Fibroblast of skin of scalp (primary cell): ENCODE measurements at places on chromosomes 13 and 19.

DNA sequence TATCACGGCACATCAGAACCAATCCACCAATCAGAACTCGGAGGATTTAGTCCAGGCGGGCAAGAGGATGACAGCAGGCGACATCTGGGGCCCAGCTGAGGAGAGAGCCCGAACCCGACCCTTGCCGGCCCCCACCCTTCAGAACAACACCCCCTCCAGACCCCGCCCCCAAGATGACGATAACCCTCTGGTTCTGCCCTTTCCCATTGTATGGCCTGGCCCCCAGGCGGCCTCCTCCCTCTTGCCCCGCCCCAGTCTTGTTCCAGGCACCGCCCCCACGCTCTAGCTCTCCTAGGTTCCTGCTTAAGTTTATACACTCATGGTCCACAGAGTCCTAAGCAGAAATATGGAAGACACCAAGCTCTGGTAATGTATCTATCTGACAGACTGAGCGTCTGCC is 2.8 kb upstream of the ZNF83 start:
- DNase-seq = no peak

DNA sequence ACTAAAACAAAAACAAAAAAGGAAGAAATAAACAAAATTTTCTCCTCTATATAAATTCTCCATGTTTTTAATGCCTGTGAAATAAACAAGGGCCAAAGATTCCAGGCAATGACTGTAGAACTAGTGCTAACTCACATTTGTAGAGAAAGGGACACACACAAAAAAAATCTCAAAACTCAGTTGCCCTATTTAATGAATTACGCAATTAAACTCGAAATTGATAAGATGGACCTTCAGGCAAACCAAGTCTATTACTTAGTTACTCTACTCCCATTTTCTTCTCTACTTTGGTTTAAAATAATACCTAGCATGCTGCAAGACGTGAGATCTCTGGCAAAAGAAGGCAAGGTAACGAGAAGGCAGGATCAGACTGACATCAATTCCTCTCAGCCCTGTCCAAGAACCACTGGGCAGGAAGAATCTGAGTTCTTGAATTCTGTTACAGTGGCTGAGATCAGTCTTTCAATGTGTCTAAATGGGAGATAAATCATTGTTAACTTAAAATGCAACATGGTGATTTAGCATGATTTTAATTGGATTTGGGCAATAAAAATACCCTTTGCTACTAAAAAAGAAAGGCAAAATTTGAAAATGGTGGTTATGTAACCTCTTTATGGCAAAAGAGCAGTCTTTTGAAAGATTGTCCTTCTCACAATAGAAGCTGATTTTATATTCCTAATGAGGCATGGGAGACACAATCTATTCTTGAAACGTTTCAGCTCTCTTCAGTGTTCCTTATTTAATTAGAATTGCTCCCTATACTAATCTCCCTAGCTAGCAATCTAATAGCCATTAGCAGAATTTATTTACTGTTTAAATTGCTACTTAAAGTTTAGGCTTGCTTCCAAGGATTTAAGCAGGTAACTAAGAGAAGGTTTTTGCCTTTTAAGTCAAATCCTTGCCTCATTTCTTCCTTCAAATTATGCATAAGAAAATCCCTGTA is 25.9 kb downstream of the SPRY2 start:
- no peak for DNase-seq

DNA sequence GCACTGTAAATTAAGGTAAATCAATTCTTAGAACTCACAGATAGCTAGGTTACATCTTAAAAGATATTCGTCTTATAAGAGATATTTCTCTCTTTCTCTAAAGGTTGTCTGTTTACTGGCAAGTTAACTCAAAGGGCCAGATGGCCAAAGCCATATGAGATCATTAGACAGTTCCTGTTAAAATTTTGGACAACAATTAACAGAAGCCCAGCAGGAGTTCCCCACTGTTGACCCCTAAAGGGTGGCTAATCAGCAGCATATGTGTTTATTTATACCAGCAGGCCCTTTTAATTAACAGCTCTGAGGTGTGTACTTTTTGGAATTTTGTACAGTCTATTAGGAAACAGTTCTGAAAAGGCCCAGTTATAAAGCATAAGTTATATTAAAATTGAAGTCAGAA is 245.8 kb downstream of the LIG4 start:
- DNase-seq = no peak

DNA sequence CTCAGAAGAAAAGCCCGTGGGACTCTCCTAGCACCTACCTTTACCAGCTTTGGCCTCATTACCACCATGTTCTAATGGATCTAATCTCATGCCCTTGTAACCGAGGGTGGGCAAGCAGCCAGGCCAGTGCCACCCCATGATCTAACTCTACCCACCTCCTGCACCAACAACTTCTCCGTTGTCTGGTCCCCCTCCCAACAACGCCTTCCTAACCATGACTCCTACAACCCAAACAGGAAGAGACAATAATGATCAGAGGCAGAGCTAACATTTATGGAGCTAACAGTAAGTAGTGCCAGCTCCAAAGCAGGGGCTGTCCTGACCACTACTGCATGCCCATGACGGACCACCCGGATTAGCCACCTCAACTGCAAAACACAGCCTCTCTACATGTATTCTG is 3.5 kb downstream of the USP12 start:
- no peak for DNase-seq

DNA sequence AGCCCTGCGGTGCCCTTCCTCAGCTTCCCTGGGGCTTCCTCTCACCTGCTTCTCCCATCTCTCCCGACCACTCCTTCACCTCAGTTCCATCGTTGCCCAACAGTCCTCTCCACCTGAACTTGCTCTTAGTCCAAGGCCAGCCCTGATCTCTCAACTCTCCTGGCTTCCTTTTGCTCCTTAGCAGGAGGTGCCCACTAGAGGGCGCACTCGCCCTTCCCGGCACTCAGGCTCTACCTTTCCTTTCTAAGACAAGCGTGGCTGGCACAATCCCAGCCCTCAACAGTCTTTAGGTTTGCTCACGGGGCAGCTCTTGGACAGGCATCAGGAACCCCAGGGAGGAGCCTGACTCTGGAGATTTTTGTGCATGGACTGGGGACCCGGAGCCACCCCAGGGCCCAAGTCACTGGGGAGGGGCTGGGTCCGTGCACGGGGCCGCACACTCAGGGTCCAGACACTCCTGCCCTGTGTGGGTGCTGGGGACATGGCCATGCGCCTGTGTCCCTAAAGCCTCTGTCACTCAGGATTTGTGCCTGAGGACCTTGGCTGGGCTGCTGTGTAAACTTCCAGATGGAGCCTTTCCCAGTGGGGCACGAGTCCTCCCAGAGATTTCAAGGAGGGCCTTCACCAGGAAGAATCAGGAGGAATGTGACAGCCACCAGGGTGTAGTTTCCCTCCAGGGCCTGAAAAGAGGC is 12.1 kb upstream of the CEACAM8 start:
- peak; percentile 31 for DNase-seq

GRCh38 chr13:60716313-60716712 is 319.3 kb downstream of the TDRD3 start:
- DNase-seq = no peak

GRCh38 chr19:34126966-34127365 is 45.3 kb upstream of the LSM14A start:
- DNase-seq = no peak

- no peak for DNase-seq
These were observed 9.5 kb downstream of the ARRDC2 start for GRCh38 chr19:18017275-18018083.

DNA sequence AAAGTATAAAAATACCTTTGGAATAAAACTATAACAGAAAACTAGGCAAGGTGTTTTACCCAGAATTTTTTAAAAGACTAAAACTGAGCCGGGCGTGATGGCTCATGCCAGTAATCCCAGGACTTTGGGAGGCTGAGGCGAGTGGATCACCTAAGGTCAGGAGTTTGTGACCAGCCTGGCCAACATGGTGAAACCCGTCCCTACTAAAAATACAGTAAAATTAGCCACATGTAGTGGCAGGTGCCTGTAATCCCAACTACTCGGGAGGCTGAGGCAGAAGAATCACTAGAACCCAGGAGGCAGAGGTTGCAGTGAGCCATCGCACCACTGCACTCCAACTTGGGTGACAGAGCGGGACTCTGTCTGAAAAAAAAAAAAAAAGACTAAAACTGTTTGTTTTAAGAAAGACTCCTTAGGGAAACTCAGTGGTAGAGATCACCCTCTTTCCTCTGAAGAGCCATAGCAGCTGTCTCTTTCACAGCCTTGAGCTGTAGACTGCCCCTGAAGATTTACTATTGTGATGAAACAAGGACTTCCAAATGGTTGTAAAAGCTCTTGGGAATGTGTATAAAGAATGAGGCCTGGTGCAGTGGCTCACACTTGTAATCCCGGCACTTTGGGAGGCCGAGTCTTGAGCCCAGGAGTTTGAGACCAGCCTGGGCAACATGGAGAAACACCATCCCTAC is 14.7 kb upstream of the KCTD4 start:
- DNase-seq = no peak
